ENCODE measurements at places on chromosomes 13 and 19.

DNA sequence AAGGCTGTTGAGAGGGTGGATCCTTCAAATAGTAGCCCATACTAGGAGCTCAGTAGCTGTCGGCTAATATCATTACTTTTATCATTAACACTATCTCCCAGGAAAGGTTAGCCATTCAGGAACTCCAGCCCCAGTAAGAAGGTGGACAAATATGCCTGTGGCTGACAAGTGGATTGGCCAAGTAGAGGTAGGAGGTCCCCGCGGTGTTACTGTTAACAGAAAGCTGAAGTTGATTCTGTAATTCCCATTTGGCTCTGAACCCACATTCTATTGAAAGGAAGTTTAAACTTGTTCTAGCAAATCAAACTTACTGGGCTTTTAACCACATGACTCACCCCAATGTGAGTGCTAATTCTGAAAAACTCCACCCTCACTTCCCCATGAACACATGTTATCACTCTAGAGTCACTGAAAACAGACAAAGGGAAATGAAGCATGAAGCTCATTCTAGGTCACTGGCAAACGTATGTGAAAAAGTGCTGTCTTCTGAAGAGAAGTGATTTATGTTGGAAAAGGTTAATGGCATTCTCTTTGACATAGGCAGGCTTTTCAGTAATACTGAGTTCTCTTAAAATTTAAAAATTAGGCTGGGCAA, 273.5 kb downstream of the FGF14 start:
- DNase-seq = no peak

DNA sequence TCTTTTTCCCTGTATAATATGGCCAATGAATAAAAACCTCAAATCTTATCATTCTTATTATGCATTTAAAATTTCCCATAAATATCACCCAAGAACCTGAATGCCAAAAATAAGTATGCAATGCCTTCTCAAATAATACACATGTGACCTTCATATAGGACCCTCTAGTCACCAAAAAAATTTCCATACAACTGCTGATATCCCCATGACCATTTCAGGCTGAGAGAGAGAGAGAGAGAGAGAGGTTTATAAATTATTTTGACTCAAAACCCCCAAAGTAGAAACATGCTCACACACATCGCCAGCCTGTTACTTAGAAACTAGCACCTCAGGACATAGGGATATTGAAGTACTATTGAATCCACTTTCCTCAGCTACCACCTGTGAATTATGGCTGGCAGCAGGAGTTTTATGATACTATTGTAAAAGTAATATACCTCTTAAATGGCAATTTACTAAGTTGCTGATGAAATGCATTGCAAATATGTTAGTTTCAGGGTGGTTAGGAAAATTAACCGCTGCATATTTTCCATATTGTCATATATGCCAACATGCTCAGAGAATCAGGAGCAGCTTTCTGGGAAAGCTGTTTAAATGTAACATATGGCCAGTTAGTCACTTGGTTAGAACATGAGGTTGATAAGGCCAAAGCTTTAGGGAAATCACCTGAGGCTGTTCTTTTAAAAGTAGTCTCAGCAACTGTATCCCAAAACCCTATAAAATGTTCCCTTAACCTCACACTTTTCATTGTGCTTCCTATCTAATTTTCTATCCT, 230.8 kb downstream of the DCT start:
- DNase-seq = no peak

GRCh38 chr19:10815969-10816644, 19.9 kb downstream of the TMED1 start:
- no peak for DNase-seq

GRCh38 chr13:59391696-59392095, 772.0 kb downstream of the DIAPH3 start:
- no peak for DNase-seq

DNA sequence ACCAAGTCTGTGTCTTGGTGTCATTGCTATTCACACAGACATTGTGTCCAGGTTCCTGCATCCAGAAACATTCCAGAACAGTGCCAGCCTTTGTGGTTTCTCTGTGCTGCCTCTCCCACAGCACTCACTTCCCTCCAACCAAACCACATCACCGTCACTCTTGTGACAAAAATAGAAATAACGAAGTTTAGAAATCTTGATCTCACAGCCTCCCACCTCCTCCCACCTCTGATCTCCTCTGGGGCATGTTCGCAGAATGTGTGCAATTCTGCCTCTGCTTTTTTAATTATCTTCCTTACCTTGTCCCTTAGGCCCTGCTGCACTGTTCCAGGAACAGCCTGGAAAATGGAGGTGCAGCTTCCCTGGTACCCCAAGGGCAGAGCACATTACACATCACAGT, 8.7 kb upstream of the SERPINE3 start:
- DNase-seq = no peak

- DNase-seq = no peak
Observed at GRCh38 chr13:101181076-101181685, 235.1 kb downstream of the NALCN start.

- DNase-seq = no peak
Observed at GRCh38 chr13:99353246-99353600, 46.0 kb upstream of the GPR183 start.

DNA sequence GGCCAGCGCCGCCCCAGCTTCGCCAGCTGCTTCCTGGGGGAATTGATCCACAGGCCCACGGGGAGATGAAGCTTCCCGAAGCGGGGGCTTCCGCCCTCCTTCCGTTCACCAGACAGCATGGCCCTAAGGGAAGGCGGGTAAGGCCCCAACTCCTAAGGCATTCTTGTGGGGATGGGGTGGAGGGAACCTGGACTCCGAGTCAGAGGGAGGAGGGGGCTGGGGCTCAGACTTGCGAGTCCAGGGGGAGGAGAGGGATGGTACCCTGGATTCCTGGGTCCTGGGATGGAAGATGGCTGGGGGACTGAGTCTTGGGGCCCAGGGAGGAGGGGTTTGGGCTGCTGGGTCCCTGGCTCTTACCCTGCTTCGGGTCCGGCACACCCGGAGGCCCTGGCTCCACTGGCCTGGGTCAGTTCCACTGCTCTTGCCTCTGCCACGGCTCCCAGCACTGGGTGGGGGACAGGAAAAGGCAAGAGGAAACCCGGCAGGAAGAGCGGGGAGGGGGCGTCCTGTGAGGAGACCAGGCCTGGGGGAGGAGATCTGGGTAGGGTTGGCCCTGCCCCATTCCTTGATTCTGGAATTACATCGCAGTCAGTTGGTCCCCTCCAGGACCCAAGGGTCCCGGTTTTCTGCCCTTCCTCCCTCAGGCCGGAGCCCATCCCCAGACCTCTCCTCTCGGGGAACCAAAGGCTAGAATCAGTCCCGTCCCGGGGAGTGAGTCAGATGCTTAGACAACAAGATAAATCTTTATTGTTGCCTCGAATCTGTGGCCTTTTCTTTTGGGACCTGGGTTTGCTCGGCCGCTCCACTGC, at the start of gene RASIP1:
Gene RASIP1 (minus strand): TSS at position 447 of the 809 bp plus-strand sequence. CDS start 328 bp downstream, at position 119.
- DNase-seq = no peak

GRCh38 chr19:12672744-12673143, 6.1 kb downstream of the WDR83 start:
- DNase-seq = no peak

DNA sequence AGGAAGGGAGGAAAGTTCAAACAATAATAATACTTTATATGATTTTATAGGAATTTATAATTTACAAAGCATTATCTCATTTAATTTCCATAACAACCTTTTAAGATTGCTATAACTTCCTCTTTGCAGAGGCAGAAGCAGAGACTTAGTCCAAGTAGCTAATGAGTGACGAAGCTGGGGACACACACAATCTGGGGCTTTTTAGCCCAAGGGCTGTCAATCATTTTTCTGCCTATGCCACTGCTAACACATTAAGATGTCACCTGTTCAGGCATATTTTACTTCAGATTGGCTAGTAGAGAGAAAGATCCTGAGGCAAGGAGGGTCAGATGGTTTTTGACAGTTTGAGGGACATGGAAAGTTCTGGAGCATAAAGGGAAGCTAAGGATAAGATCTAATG, 12.6 kb downstream of the SCEL start:
- no peak for DNase-seq

- no peak for DNase-seq
Observed at GRCh38 chr13:102877303-102877702, 31.5 kb downstream of the ERCC5 start.

GRCh38 chr19:3521104-3521445, 15.0 kb downstream of the FZR1 start:
- no peak for DNase-seq
